Naive thymus-derived CD8-positive, alpha-beta T cell (primary cell): ENCODE measurements at places on chromosomes 11 and 22.

DNA sequence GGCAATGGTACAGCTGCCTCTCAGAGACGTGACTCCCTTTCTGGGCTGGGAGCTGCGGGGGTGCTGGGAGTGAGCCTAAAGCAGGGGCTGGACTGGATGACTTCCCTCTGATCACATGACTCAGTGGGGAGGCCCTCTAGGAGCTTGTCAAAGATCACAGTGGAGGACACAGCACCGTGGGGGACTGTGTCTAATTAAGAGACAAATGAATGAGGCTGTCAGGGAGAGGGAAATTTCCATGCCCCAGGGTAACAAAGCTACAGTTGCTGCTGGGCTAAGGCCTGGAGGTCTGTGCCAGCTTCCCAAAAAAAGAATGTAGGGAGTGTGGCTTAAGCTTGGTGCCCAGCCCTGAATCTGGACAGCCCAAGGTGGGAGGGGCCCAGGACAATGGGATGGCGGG, 262.8 kb upstream of the PLET1 start:
- DNase-seq: no peak

- DNase-seq: peak; percentile 42
These were observed 712 bp downstream of the CERK start for GRCh38 chr22:46737105-46737975.

GRCh38 chr11:103552086-103552485, 442.9 kb downstream of the DYNC2H1 start:
- no peak for DNase-seq

DNA sequence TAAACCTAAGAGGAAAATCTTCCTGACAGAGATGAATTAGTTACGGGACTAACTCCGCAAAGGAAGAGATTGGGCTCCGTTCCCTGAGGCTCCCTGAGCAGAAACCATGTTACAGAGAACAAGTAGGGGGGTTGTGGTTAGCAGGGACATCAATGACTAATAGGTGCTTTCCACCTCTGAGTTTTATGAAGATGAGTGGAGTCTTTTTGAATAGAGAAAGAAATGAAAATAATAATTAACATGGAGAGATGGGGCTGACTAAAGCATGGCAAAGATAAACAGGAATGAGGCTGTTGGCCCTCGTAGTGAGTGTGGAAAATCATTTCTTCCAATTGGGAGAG, 47.5 kb upstream of the PICALM start:
- no peak for DNase-seq

- no peak for DNase-seq
These were observed 1035.8 kb downstream of the TBC1D22A start for GRCh38 chr22:47798229-47798628.

DNA sequence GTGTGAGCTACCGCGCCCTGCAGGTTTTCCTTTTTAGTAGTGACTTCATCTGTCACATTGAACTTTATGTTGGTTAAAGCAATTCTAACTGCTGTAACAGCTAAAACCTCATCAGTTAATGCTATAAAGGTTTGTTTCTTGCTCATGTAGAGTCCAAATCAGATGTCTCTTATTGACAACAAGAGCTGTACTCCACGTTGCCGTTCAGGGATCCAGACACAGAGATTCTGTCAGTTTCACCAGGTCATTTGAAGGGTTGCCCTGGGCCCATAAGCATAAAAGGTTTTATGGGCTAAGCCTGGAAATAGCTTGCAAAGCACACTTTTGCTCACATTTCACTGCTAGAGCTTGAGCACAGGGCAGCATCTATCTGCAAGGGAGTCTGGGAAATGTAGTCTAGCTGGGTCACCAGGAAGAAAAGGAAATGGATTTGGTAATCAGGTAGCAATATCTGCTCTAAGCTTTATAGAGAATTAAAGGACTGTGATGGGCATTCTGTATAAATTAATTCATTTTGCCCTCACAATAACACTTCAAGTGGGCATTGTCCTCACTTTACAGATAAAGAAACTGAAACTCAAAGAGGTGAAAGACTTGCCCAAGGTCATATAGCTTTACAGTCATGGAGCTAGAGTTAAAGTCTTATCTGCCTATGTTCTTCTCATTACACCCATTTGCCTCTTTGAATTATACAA, 25.2 kb upstream of the PTPRJ start:
- no peak for DNase-seq

DNA sequence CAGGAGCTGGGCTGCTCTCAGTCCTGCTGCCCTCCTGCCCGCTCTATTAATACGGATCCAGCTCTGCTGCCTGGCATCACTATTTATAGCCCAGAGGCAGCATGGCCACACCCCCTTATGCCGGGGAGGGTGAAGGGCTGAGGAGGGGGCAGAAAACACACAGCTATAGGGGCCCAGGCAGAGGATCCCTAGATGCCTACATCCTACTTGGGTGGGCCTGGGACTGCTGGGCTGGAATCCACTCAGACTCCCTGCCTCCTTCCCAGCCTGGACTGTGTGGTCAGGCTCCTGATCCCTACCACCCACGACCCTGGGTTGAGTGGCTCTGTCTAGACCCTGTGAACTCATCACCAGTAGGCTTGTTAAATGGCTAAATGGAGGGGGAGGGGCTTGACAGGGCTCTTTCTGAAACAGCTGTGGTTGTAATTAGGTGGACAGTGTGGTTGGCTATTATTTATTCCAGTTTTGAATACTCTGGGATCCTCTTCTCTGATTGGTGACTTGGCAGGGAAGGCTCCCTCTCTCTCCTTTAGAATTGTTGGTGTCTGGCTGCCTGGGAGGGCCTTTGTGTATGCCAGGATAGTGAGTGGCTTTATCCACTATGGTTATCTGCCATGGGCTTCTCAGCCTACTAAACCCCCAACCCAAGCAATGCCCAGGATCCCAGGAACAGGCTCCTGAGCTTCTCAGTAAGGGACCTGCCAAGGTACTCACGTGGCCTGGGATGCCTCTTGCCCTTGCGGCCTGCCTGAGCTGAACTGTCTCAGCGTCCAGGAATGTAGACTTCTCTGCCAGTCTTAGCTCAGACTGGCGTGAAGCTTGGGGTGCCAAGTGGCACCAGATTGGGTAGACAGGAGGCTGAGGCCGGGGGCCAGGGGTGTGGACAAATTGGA, 15.2 kb downstream of the PHLDB1 start:
- DNase-seq: no peak

DNA sequence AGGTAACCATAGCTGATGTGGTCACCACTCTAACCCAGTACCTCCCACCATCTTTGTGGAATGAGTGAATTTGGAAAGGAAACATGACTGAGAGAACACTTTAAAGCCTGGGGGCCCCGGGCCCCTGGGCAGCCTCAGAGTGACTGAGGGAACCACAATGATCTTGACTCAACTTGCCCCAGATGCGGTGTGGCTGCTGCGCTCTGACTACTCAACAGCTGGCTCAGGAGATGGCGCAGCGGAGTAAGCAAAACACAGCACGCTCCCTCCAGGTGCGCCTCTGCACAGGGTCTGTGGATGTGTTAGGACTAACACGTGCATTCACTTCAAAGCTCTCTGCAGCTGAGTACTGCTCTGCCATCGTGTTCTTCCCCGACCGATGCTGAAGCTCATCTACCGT, 5.9 kb downstream of the RNF215 start:
- DNase-seq: no peak

GRCh38 chr22:35456757-35457156, 56.8 kb downstream of the MCM5 start:
- DNase-seq: no peak

DNA sequence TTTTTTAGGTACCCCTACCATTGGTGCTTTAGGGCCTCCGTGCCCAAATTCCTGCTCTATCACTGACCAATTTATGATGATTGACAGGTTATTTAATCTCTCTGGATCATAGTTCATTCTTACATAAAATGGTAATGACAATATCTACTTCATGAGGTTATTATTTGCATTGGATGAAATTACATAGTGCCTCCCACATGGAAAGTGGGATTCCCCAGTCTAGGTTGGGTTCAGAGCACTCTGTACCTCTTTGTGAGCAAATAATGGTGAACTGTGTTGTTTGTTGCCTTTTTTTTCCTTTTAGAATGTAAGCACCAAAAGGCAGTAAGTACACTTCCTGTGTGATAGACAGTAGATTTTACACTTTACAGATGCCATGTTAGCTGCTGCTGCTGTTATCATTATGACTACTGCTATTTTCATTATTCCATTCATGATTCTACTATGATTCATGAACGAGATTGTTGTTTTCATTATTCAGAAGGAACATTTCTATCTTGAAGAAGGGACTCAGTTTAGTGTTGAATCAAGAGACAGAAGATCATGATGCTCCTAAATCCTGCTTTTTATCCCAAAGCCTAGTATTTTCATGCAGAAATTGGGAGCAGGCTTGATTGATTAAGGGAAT, 100.8 kb downstream of the ALX4 start:
- DNase-seq: no peak

- no peak for DNase-seq
These were observed 9.8 kb upstream of the HBE1 start for GRCh38 chr11:5279471-5280090.

DNA sequence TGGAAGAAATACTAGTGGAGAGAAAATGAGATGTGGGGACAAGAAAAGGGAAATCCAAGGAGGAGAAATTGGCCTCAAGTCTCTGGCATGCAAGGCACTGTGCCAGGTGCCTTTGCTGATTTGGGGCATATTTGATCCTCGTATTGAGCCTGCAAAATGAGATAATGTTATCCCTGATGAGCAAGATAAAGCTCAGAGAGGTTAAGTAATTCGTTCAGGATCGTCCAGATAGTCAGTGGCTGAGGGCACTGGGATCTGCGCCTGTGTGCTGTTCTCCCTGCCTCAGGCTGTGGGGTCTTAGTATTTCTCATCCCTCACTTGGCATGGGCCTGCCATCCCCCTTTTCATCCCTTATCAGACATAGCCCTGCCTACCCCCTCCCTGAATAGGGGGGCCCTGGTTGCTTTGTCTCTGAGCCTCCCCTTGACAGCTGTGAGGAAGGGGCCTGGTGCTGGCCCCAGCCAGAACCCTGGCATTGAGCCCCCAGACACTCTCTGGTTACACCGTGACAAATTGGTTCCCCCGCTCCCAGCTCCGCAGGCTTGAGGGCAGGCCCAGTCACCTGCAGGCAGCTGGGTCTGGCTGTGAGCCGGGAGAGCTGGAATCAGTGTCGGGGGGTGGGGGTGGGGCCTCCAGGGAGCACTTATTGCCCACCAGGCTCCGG, 85.7 kb downstream of the NECTIN1 start:
- no peak for DNase-seq

DNA sequence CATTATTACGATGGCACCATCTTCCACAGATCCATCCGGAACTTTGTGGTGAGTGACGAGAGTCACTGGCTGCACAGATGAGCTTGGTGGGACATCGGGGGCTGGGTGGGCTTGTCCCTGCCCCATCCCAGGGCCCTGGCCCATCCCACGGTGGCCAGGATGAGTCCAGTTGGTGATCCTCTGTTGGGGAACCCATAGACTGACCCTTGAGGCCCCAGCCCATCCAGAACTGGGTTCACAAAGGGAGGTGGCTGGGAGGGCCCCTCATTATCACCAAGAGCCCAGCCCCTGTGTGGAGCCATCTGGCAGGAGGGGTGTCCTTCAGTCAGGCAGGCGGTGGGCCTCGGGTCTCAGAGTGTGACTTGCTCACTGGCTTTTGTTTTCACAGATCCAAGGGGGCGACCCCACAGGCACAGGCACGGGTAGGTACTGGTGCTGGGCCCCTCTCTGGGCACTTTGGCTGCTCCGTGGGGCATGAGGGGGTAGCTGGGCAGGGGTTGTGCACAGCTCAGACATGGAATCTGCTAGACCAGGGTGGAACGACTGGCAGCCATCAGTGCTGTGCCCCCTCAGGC, 22.0 kb downstream of the PPIL2 start:
- DNase-seq: no peak

GRCh38 chr11:19101796-19102520, 15.0 kb upstream of the ZDHHC13 start:
- no peak for DNase-seq

DNA sequence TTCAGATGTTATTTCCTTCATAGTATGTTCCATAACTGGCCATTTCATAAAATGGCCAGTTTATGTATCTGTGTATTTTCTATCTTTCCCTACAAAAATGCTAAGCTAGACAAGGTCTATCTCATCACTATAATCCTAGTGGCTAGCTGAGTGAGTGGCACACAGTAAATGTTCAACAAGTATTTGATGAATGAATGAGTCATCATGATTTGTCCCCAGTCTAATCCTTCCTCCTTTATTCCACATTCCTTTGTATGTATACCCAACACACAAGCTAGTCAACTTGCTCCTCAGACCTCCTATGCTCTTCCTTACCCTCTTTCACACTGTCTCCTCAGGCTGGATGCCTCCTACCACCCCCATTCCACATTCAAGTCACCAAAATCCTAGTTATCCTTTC, 12.5 kb downstream of the APLNR start:
- no peak for DNase-seq

DNA sequence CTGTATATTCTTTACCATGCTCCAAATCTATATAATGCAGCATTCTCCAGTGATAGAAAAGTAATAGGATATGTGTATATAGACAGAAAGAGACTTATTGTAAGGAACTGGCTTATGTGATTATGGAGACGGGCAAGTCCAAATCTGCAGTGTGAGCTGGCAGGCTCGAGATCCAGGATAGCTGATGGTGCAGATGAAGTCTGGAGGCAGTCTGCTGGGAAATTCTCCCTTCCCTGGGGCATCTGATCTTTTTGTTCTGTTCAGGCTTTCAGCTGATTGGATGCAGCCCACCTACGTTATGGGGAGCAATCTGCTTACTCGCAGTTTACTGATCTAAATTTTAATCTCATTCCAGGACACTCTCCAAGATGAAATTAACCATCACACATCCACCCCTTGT, 73.2 kb downstream of the GRK3 start:
- no peak for DNase-seq

- no peak for DNase-seq
These were observed 23.0 kb downstream of the APLNR start for GRCh38 chr11:57214098-57214417.

- DNase-seq: peak; percentile 46
These were observed 617 bp downstream of the CSKMT start for GRCh38 chr11:62665599-62666258.

GRCh38 chr11:126782810-126783209, 217.8 kb downstream of the KIRREL3 start:
- no peak for DNase-seq

GRCh38 chr22:19207401-19207808, 28.9 kb upstream of the SLC25A1 start:
- no peak for DNase-seq
